Right cardiac atrium (tissue), 5 donors: ENCODE measurements at places on chromosomes 4 and X.

GRCh38 chr4:19945979-19946380, 305.7 kb upstream of the SLIT2 start:
- no peak for DNase-seq

- DNase-seq, result no peak
Measured at GRCh38 chrX:103615781-103616371, 8.1 kb downstream of the TCEAL3 start.

DNA sequence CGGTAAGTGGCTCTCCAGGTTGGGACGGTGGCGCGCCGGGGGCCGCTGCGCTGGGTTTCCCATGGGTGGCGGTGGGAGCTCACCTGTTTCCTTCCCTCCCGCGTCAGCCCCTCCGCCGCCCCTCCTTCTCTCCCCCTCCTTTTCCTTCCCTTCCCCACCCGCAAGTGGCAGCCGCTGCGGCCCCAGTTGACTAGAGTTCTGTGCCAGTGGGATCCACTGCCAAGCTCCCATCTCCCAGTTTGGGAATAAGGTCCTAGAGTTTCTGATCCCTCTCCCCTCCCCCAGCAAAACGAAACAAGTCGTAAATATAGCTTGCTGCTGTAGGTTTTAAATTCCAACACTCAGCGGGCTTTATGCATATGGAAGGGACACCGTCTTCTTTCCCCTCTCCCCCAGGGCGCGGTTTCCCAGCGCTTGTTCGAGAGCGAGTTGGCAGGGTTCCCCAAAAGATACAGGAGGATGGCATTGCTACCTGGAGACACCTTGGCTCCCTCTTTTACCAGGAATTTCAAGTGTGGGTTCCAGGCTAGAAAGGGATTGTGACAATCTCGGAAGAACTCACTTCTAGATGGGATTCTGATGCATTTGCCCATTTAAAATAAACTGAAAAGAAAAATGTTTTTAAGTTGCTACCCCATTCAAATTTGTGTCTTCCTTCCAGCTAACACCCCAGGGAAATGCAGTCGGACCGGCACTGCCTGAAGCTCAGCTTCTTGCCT, 1.2 kb downstream of the TLL1 start:
- DNase-seq, result peak; percentile 53

DNA sequence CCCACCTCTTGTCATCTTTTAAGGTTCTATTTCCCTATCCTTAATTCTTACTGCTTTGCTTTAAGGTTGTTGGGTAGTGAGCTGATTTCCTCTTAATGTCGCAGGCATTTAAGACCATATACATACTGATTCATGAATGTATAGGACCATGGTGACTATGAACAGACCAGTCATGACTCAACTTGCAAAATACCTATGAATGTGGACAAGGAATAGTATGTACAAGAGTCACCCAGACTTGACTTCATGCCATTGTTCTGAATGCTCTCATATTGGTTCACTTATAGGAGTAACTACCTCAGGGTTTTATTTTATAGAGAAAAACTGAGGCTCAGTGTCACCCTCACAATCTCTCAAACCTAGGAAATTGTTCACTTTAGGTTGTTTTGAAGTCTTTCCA, 44.3 kb downstream of the CCNG2 start:
- DNase-seq, result no peak

DNA sequence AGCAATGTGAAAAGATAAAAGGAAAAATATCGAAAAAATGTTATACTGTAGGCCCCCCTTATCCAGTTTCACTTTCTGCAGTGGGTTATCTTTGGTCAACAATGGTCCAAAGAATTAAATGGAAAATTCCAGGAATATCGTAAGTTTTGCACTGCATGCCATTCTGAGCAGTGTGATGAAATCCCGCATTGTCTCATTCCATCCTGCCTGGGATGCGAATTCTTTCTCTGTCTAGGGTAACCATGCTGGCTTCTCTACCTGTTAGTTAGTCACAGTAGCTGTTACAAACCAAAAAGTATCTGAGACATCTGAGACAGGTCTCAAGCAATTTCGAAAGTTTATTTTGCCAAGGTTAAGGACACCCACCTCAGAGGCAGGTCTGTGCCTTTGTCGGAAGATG, 170.3 kb downstream of the COX18 start:
- DNase-seq, result no peak

GRCh38 chr4:142402156-142402555, 443.9 kb downstream of the INPP4B start:
- DNase-seq, result no peak

DNA sequence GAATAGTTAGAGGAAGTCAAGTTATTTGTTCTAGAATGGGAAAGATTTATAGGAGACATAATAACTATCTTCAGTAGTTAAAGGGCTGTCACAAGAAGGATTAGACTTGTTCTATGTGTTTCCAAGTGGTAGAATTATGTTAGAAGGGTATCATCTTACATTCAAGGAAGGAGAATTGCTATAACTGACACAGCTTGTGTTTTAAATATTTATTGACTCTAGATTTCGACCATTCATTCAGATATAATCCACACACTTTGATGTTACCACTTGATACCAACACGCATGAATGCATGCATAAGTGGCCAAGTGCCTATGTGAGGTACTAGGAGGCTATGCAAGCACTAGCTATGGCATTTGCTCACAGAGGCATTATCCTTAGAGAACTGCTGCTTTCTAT, 122.7 kb downstream of the CCNB3 start:
- DNase-seq, result no peak
